Head of caudate nucleus (tissue), 42 donors: ENCODE measurements at places on chromosomes 16 and 17.

DNA sequence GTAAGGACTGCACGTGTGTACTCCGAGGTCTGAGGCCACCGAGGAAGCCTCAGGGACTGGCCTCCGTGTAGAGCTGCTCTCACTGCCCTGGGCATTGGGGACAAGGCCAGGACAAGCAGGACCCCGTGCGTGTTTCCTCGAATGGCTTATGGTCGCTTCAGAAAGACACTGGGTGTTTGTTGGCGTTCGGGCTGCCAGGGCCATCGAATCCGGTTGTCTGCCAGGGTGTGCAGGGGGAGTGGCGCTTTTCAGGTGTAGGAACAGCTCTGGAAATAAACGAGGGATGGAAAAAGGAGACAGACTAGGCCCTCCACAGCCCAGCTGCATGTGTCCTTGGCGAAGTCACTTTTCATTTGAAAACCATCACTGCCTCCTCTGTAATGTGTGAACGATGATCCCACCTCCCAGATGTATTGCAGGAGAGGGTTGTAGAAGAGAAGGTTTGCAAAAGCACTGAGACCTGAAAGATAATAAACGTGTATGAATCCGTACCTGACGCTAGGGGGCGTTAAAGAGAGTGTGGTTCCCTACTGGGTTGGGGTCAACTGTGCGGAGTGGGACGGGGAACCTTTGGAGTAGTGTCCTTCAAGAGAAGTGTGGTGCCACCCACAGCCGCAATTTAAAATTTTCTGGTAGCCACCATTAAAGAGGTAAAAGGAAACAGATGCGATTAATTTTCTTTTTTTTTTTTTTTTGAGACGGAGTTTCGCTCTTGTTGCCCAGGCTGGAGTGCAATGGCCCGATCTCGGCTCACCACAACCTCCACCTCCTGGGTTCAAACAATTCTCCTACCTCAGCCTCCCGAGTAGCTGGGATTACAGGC lies 2.1 kb upstream of the ZSCAN10 start:
- DNase-seq: no peak

GRCh38 chr16:86786338-86786737 lies 208.0 kb downstream of the FOXL1 start:
- no peak for DNase-seq

DNA sequence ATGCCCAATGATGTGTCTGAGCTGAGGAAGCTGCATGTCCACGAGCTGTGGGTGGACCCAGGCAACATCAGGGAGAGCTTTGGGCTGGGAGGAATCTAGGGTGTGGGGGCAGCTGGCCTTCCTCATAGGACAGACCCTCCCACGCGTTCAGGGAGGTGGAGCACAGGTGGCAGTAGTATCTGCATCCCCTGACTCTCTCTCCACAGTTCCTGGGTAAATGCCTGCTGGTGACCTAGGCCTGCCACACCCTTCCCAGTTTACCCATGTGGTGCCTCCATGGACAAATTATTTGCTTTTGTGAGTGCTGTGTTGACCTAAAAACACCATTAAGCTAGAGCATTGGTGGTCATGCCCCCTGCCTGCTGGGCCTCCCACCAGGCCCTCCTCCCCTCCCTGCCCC lies 3.2 kb downstream of the HBM start:
- DNase-seq: no peak

- no peak for DNase-seq
Measured at GRCh38 chr16:8626946-8627345, 5.4 kb downstream of the METTL22 start.

- DNase-seq: no peak
Measured at GRCh38 chr17:57869617-57870282, 19.9 kb upstream of the MRPS23 start.

DNA sequence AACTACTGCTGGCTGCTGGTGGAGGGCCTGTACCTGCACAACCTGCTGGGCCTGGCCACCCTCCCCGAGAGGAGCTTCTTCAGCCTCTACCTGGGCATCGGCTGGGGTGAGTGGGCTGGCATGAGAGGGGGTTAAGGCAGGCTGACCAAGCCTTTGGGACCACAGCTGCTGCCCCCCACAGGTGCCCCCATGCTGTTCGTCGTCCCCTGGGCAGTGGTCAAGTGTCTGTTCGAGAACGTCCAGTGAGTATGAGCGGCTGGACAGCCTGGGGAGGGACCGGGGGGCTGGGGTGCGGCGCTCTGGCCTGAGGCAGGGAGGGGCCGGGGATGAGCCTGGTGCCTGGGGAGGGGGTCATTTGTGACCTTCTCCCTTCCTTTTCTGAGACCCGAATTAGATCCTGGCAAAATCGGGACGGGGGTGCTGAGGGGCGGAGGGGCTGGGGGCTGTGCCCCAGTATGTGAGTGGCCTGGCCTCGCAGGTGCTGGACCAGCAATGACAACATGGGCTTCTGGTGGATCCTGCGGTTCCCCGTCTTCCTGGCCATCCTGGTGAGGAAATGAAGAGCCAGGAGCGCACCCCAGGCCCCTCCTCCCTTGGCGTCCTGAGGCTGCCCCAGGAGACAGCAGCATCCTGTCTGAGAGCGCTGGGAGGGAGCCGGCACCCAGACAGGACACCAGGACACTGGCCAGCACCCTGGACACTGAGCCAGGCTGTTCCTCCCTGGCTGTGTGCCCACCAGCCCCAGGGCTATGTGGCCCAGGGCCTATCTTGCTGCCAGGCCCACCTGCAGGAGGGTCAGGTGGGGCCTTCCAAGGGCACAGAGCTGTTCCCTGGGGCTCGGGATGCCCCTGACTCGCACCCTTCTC lies 8.0 kb downstream of the GCGR start:
- DNase-seq: no peak

DNA sequence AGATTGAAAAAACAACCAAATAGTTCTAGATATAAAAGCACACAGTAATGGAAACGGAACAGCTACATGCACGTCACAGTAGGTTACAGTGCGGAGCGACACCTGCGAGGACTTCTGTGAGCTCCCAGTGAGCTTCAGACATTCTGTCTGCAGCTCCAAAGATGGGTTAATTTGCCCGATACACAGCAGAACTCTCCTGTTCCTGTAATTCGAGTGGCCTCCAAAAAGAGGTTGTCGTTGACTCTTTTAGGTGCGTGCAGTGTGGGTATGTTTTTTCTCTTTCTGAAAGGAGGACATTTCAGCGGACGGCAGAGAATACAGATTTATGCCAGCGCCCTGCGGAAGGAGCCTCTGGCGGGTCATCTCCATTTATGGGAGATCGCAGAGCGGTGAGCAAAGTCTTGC lies 2.9 kb downstream of the OR1F1 start:
- DNase-seq: no peak

GRCh38 chr17:70017112-70017511 lies 57.9 kb upstream of the KCNJ16 start:
- no peak for DNase-seq

DNA sequence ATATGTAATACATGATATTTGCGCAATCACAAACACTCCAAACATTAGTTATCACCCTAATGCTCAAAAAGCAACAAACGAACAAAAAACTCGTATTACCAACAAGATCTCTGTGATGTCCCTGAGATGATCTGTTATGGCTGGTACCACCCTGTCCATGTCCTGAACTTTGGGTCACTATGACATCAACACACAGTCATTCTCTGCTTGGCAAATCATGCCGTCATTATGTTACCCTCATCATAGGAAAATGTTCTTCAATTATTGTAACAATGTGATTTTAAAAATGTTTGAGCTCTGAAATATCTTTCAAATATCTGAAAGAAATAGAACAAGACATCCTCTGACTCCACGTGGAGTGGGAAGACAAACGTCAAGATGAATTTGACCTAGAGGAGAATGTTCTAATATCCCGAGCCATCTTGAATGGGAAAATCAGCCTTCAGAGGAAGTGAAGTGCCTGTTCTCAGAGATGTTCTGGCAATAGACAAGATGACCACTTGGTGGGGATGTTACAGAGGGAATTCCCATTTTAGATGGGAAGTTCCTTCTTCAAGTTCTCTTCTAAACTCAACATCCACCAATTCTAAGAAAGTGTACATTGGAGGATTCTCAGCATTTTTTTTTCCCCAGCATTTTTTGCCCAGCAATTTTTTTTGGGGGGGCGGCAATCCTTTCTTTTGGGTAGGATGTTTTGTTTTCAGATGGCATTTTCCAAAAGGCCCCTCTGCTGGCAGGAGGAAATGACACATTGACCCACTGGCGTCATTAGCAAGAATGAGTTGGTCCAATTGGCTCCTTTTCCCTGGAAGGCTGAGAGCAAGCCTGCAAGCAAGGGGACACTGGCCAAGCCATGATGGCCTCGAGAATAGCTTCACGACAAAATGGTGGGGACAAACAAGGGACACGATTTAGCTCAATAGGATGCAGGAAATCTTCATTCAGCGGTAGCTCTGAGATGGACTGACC lies 3.7 kb upstream of the HSD17B2 start:
- DNase-seq: no peak

DNA sequence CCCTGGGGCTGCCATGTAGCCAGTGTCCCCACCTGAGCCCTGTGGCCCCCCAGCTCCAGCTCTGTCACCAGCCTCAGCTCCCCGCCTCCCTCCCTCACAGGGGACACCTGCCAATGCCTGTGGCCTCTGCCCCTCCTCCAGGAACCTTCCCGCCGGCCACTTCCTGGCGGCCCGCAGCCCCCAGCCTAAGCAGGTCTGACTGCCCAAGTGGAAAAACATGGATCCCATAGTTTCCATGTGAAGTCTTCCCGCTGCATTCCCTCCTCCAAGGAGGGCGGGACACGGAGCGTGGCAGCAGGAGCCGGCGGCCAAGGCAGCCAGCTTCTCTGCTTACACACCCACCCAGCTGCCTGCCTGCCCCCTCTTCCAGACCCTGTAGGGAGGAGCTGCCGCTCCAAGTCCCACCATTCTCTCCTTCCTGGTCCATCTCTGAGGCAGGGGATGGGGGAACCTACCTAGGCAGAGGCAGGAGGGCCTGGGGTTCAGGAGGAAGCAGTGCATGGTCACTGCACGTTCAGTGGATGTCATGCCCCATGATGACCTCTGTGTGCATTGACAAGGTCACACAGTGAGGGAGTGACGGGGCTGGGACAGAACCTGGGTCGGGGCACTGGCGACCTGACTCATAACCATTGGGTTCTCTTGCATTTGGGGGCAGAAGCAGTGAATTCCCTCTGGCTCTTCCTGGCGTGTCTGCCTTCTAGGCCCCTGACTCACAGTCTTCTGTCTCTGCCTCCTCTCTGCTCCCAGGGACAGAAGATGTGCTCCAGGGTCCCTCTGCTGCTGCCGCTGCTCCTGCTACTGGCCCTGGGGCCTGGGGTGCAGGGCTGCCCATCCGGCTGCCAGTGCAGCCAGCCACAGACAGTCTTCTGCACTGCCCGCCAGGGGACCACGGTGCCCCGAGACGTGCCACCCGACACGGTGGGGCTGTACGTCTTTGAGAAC lies 8.7 kb downstream of the VASN start:
- no peak for DNase-seq
